ENCODE measurements at places on chromosomes 12 and 14.
A peak's percentile ranks its signal among the peaks of the same experiment; 100 is the strongest.

- no peak for DNase-seq
Observed at GRCh38 chr14:95070748-95071435, 86.4 kb downstream of the DICER1 start.

GRCh38 chr12:109582636-109583035 lies 9.0 kb downstream of the MVK start:
- DNase-seq: no peak

GRCh38 chr14:88802596-88802995 lies 9.8 kb upstream of the EML5 start:
- DNase-seq: no peak

GRCh38 chr12:111413442-111414086 lies 7.8 kb downstream of the SH2B3 start:
- peak; percentile 65 for DNase-seq

DNA sequence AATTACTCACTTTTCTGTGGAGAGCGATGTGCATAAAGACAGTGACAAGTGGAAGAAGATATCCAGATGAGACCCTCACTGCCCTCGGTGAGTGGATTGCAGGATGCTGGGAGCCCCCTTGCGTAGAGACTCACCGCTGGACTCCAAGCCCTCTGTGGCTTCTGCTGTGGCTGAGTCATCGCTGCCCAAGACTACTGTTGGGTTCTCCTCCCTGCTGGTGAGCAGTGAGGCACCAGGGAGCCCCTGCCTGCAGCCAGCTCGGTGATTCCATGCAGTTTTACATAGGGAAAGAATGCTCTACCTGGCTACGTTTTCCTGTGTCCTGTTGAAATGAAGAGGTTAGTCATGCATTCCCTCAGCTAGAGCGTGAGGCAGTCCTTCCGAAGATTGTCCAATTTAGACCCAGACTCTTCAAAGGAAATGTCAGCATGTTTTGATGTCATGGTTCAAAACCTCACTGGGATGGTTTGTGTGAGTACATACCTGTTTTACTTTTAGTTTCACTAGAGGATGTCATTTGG lies 28.2 kb downstream of the TRAF3 start:
- DNase-seq: no peak

GRCh38 chr12:93766796-93767523 lies 89.8 kb downstream of the CRADD start:
- no peak for DNase-seq

DNA sequence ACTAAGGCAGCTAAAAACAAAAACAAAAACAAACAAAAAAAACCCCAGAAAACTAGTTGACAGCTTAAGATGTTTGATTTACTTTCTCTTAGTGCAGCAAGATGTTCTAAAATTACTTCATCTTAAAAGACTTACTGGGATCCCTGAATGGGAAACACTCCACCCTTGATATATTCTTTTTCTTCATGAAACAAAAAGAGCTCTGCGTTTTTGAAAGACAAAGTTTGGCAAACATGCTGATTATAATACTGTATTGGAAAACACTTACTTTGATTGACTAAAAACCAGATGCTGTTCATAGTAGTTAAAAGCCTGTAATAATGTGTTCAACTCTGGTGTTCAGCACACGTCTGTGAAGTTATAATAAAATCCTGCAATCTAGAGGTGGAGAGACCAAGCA lies 136.8 kb downstream of the SRGAP1 start:
- DNase-seq: no peak

GRCh38 chr12:56599797-56600196 lies 30.3 kb downstream of the BAZ2A start:
- no peak for DNase-seq

GRCh38 chr14:61992139-61992538 lies 229.9 kb downstream of the SNAPC1 start:
- DNase-seq: no peak

- DNase-seq: no peak
Observed at GRCh38 chr14:100586403-100587085, 673 bp downstream of the BEGAIN start.

DNA sequence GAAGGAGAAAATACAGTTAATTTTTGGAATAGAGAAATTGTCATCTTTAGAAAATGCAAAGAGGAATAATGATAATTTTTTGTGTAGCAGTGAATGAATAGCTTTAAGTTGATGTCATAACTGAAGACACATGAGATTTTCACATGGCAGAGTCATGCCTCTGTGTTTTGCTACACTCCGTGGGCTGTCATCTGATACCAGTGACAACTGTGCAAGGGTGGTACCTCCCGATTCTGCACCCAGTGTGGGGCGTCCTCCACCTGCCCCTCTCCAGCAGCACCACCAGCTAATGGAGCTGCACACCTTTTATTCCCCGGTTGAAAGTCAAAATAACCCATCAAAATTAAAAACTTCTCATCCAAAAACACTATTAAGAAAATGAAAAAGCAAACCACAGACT lies 47.2 kb downstream of the ANKRD9 start:
- DNase-seq: no peak

GRCh38 chr12:2335513-2335912 lies 282.7 kb downstream of the CACNA1C start:
- no peak for DNase-seq

DNA sequence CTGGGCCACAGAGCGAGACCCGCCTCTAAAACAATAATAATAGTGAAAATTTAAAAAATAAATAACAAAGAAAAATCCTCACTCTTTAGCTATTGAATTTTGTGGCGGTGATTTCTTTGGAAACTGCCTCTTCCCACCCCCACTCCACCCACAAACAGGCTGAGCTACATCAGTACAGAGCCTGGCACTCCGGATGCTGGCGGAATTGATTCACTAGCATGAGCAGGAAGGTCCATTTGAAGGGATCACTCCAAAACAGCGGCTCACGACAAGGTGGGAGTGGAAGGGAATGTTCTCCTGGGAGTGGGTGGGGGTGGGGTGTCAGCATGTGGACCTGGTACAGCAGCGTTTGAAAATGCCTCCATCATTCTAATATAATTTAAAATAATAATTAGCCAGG lies 26.1 kb downstream of the CCDC177 start:
- DNase-seq: no peak

DNA sequence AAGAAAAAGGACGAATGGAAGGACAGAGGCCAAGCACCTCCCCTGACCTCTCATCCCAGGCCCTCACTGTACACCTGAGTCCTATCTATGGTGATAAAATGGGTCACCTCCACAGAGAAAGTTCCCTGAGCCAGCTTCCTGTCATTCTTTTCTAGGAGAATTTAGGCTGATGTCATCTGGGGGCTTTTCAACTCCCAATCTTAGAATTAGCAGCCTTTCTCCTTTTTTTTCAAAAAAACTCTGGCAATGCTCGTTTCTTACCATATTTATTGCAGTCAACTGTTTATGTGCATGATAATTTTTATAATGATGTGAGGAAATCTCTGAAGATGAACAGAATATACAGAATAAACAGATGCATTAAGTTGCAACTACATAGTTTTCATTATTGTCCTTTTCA lies 177.6 kb downstream of the SNAPC1 start:
- no peak for DNase-seq

GRCh38 chr14:69695322-69696203 lies 71.4 kb upstream of the SRSF5 start:
- no peak for DNase-seq

DNA sequence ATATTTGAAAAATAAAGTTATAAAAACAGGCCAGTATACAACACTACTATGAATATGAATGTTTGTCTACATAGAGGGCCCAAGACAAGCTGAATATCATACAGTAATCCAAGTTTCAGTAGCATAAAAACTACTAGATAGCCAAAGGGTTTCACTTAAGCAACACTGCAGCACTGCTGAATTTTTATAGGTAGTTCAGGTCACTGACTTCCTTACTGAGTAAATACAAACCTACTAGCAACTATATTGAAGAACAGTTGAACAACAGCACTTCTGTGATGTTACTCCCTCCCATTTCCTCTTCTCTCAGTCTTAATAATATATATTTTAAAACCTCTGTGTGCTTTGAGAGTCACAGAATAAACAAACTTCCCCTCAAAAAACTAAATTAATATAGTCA lies 42.7 kb downstream of the GTF2A1 start:
- no peak for DNase-seq

GRCh38 chr14:78425330-78425729 lies 255.2 kb downstream of the NRXN3 start:
- DNase-seq: no peak

DNA sequence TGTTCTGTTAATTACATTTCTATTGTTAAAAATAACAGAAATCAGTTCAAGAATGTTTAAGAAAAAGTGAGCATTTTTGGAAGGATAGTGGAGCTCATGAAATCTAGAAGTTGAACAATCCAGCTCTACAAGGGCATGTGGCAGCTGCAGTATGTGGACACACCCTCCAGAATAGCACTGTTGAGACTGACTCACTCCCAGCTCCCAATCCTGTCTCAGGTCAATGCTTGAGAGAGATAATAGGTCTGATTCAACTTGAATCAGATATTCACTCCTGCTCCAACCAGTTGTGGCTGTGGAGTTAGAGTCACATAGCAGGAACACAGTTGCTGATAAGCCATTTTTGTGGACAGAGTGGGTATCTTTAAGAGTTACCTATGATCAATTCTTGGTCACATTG lies 113.0 kb upstream of the NTF3 start:
- DNase-seq: peak; percentile 67

DNA sequence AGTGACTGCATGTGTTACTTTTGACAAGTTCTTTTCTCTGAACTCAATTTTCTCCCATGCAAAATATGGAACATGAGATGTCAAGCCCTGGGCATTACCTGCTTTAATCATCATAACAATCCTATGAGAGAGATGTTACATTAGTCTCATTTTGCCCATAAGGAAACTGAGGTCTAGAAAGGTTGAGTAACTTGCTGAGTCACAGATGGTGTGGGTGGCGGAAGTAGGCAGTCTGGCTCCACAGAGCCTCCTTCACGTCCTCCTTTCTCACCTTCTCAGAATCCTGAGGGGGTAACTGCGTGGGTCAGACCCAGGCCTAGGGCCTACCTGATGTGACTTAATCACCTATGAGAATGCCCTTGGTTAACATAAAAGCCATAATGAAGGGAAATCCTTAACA lies 50.7 kb downstream of the TMTC1 start:
- no peak for DNase-seq
